Stimulated activated CD8-positive, alpha-beta memory T cell treated with anti-CD3 and anti-CD28 coated beads, Interleukin-7, amount 100 ng/mL, for 24 hours (primary cell): ENCODE measurements at places on chromosomes 12 and 14.

DNA sequence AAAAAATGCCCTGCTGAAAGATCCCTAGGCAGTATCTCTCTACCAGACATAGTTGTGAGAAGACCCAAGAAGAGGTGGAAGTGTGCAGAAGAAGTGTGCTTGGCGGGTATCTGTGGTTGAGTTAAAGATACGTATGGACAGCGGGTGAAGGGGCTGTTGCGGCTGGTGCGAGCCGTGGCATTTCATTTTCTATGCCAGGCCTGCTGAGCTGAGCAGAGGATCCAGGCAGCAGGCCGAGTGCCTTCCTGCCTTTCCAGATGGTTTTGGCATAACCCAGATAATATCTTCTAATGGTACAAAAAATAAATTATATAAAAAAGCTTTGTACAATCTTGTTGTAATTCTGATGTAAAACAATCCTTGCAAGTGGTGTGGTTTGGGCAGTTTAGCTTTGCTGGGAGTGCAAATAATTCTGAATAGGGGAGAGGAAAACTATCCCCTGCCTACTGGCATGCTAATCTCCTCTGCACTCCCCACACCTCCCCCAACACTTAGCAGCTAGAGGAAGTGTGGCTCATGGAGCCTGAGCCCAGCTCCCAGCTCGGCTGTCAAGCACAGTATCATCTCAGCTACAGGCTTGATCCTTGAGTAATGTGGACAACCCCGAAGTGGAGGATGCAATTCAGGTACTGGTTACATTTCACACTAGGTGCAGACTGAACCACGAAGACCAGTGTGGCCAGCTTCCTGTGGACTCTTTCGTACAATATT is 168.9 kb downstream of the VRK1 start:
- DNase-seq, result no peak

- DNase-seq, result no peak
Measured at GRCh38 chr12:31970199-31970598, 11.0 kb downstream of the RESF1 start.

GRCh38 chr14:36346052-36346451 is 25.6 kb upstream of the MBIP start:
- no peak for DNase-seq

DNA sequence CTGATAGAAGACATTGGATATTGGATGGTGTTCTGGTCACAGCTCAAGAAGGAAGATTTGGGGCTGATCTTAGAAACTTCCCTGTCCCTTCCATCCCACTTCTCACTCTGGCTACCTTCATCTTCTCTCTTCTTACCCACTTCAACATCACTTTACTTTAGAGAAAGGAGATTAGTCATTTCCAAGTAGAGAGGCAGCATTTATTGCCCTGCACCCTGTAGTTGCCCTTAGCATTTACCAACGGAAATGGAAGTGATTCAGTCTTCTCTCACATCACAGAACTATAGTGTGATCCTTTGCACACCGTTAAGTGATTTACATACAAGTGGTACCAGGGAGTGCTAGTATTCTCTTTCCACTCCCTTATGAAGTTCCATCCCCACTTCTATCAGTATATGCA is 52.4 kb downstream of the PHLDA1 start:
- DNase-seq, result no peak

DNA sequence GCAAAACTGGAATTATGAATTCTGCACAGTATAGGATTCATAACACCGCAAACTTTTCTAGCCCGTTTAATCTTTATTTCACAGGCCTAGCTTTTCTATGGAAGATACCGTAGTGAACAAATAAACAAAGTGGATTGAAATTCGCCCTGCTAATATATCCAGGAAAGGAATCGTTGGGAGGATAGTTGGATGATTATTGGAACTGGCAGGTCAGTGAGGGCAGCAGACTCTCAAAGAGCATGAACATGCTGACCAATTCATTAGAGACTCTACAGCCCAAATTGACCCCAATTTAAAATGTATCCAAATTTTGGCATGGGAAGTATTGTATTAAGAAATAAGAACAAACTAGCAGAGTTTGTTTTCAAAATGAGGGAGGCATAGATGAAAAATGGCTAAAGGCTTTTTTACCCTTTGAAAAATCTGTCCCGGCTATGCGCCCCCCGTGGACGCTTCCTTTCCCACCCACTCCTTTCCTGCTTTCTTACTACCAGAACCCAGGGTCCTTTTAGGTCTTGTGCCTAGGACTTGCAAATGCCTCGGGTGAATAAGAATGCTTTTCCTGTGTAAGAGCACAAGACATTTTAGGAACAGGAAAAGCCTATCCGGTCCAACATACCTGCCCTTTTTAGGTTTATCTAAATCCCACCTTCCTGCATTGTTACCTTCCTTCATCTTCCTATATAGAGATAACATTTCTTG is 84.6 kb upstream of the PTPRB start:
- DNase-seq, result no peak

DNA sequence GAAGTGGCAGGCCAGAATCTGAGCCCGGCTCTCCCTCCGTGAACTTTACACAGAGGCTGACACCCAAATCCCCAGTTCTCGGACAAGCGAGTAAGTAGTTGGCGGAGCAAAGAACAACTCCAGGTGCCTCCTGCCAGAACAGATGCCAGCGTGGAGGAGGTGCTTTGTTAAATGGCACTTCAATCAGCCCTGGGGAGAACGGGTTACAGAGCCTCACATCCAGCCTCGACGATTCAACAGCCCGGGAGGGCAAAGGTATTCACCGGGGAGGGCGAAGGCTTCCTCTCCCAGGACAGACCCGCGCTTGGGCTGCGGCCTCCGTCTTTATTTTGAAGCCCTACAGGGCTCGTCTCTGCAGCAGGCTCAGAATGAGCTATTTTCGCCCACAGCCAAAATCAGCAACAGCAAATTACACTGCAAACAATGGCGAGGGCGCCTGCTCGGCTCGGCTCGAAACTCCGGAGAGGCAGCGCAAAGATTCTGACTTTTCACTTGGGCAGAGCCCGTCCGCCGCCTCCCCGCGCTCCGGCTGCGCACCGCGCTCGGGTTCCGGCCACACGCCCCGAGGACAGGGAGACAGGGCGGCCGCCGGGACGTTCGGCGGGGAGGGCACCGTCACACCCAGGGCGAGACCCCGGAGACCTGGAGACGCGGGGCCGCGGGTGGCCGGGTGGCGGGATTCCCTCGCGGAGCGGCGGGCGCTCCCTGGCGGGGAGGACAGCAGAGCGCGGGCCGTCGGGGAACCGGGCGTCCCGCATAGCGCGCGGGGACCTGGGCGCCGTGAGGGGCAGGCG is 811 bp downstream of the TMCC3 start:
- peak; percentile 15 for DNase-seq

DNA sequence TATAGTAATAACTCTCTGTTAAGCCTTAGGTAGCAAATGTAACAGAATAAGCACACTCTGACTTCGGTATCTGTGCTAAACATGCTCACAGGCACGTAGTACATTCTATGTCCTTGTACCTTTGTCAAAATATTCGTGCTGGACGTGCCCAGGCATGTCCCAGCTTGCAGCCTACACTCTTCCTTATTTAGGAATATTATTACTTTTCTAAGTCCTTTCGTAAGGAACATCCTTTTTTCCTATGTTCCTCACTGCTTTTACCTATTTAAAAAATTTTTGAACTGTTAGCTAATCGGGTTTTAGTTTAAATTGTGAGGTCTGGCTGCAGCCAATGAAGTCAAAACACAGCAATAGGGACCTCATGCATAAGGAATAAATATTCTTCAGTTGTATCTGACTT is 24.1 kb upstream of the UBC start:
- no peak for DNase-seq

DNA sequence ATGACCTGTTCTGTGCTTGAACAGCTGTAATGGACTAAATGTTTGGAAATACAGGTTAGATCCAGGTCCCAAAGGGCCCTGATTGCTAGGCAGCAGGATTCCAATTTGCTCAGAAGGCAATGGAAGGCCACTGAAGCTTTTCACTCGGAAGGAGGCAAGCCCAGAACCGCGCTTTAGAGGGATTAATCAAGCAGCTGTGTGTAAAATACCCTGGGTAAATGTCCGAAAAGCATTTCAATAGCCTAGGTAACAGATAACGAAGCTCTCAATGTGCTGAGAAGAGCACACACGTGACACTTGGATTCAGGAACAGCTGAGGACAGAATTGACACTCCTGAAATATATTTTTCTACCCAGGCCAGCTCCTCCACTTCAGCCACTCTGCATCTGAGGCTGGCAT is 436.1 kb downstream of the TMEM132D start:
- no peak for DNase-seq

DNA sequence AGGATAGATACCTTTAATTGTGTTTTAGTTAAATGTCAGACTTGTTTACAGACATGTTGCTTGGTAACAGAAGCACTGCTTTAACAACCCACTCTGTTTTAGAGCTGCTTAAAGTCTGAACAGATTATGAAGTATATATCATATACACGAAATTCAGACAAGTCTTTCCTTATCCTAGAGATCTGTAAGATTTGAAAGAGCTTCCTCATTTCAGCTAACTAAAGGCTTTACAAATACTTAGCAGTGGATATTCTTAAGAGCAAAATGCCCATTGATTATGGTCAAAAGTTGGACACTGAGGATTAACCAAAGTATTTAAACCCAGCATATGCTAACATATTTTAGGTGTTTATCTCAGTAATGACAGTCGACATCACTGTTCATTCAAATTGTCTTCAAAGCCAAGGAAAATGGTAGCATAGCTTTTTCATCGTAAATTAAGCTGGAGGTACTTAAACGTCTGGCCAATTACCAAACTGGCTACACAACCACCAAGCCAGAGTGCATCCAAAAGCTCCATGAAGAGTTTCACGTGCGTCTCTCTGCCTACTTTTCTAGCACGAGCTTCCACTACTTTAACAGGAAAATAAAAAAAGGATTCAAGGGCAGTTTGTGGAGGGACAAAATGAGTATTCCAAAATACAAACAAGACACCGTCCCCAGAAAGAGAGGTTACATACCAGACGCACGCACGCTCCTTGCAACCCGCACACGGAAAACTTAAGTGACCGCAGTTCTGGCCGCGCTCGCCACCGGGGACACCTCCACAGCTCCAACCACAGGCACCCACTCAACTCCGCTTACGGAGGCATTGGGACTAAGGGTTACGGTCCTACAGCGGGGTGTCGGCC is 565 bp downstream of the CEP83 start:
- DNase-seq, result no peak

- no peak for DNase-seq
Measured at GRCh38 chr14:64709126-64709525, 4.9 kb downstream of the PLEKHG3 start.

DNA sequence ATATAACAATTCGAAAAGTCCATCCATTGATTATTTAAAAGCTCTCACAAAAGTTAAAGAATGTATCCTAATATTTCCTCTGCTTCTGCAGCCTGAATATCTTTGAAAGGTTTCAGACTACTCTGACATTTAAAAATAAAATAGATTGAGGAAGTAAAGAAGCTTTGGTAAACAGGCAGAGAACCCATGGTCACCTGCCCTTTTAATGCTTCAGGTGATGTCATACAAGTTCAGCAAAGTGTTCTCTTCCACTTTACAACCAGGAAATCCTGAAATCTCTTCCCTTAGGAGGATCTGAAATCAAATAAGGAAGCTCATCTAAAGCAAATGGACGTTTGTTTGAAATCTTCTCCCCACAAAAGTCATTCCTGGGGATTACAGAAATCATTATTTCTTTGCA is 322.4 kb downstream of the PDZRN4 start:
- DNase-seq, result no peak
